Muscle of arm (tissue), 14 donors: ENCODE measurements at places on chromosomes 5 and 9. TPM values are rescaled to one million over a fixed set of nuclear protein-coding genes. Genes with fewer than 3 reads are reported as not detected.

Gene TEX48
- not detected for polyA plus RNA-seq

Gene SYK
- polyA plus RNA-seq, result 2.4 TPM

Gene PCDHGA12
- polyA plus RNA-seq, result 1.9 TPM

Gene OR13C4
- polyA plus RNA-seq, result not detected

Gene SPINK4
- polyA plus RNA-seq, result 0.78 TPM

Gene NPR3
- polyA plus RNA-seq, result 28.1 TPM

Gene PCDHGA3
- polyA plus RNA-seq, result 1.5 TPM

Gene TXNDC8
- not detected for polyA plus RNA-seq

Gene INSYN2B
- polyA plus RNA-seq, result not detected

Gene FOXD4L6
- not detected for polyA plus RNA-seq

Gene MYOZ3
- 8.1 TPM for polyA plus RNA-seq

Gene FABP6
- not detected for polyA plus RNA-seq

Gene CARD19
- 22.7 TPM for polyA plus RNA-seq

Gene PCDHGA1
- 0.55 TPM for polyA plus RNA-seq

Gene KLF9
- polyA plus RNA-seq, result 1.5 TPM

Gene TNFSF8
- 0.43 TPM for polyA plus RNA-seq

Gene MATR3
- polyA plus RNA-seq, result 355 TPM

Gene PCDHA1
- not detected for polyA plus RNA-seq

Gene TMEM8B
- not detected for polyA plus RNA-seq

Gene PTGS1
- polyA plus RNA-seq, result 4.1 TPM

Gene KCTD16
- polyA plus RNA-seq, result 0.04 TPM

Gene LRRC14B
- 10.9 TPM for polyA plus RNA-seq

Gene PPP3R2
- polyA plus RNA-seq, result not detected

Gene OR2Y1
- not detected for polyA plus RNA-seq

Gene NSD1
- polyA plus RNA-seq, result 45.3 TPM

Gene SLC6A7
- 0.31 TPM for polyA plus RNA-seq

Gene POU4F3
- not detected for polyA plus RNA-seq

Gene GMCL2
- polyA plus RNA-seq, result not detected

Gene OR13C3
- not detected for polyA plus RNA-seq

Gene CDC20B
- polyA plus RNA-seq, result 0.07 TPM

Gene NR5A1
- polyA plus RNA-seq, result not detected

Gene SMIM33
- not detected for polyA plus RNA-seq

Gene EIF4E1B
- polyA plus RNA-seq, result not detected

Gene TMEM174
- not detected for polyA plus RNA-seq

Gene FBP1
- 0.42 TPM for polyA plus RNA-seq

Gene SPATA31E1
- not detected for polyA plus RNA-seq

Gene ATP10B
- polyA plus RNA-seq, result 0.27 TPM

Gene FPGS
- 38.2 TPM for polyA plus RNA-seq

Gene NACC2
- polyA plus RNA-seq, result 8.5 TPM

Gene NTMT1
- polyA plus RNA-seq, result 35.5 TPM

Gene OGN
- 720 TPM for polyA plus RNA-seq

Gene CLIC3
- polyA plus RNA-seq, result not detected

Gene OCLN
- 2.1 TPM for polyA plus RNA-seq

Gene EMB
- 12.0 TPM for polyA plus RNA-seq

Gene SPATA31D4
- not detected for polyA plus RNA-seq

Gene EIF4EBP3
- polyA plus RNA-seq, result 7.3 TPM

Gene NMUR2
- 0.67 TPM for polyA plus RNA-seq

Gene CDH6
- 2.8 TPM for polyA plus RNA-seq

Gene IL13
- polyA plus RNA-seq, result 0.29 TPM
